Kasumi-1 (cell line): ENCODE measurements at places on chromosomes 3 and 15.

DNA sequence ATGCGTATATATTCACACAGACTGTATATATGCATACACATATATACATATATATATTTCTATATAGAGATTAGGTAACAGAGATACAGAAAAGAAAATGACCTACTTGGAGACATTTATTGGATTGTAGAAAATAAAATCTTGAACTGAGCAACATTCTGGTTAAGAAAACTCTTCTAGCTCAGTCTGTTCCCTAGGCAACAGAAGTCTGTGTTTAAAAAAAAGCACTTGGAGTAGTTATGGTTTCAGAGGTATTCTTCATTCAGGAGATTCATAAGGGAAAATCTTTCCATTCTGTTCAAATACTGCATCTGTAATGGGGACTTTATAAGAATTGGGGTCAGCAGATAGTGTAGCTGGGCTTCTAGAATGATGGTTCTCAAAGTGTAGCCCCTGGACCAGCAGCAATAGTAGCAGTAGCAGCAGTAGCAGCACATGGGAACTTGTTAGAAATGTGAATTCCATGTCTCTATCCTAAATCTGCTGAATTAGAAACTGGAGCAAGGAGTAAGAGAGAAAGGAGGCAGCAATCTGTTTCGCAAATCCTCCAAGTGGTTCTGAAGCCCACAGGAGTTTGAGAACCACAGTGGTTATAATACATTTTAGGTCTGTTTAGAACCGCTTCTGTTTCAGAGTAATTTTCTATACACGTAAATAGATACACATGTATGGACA, 112.8 kb upstream of the TMEM108 start:
- no peak for DNase-seq

GRCh38 chr15:34772312-34772711, 17.5 kb upstream of the GJD2 start:
- no peak for DNase-seq

GRCh38 chr3:34155666-34156065, 357.2 kb downstream of the PDCD6IP start:
- no peak for DNase-seq

DNA sequence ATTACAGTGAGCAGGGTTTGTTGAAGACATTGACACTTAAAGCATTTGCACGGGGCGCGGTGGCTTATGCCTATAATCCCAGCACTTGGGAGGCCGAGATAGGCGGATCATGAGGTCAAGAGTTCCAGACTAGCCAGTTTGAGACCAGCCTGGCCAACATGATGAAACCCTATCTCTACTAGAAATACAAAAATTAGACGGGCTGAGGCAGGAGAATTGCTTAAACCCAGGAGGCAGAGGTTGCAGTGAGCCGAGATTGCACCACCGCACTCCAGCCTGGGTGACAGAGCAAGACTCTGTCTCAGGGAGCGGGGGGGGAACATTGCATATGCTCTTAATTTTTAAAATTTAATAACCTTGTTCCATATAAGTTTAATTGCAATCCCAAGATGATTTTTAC, 11.9 kb downstream of the STT3B start:
- DNase-seq = no peak

- no peak for DNase-seq
Observed at GRCh38 chr3:185979721-185980121, 41.9 kb upstream of the TRA2B start.

DNA sequence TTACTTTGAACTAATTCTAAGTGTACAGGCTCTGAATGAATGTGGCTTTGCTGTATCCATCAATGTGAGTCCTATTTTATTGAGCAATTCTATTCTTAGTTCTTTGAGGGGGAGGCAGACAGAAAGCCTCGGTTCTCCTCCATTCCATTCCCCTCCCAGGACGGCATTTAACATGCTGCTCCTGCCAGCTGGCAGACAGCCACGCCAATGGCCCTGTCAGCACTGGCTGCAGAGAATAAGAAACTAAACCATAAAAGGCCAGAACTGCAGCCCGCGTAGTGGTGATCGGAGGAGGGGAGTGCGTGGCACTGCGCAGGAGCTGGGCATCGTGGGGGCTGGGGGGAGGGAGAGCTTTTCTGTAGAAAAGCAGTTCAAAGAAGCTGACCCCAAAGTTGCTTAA, 76.0 kb upstream of the HACD2 start:
- no peak for DNase-seq

DNA sequence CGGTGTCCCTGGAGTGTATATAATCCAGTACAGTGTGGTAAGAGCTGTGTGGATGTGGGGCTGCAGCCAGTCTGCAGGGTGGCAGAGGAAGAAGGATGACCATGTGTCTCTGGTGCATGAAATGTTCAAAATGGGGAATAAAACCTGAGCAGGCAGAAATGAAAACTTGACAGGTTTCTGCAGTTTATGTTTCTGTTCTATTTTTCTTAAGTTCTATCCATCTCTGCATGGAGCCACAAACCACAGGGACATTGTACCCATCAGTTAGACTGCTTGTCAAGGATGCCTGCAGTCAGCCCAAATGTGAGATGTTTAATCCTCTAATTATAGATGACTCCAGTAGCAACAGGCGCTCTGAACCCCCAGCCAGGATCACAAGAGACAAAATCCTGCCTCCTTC, 216.7 kb downstream of the IL20RB start:
- DNase-seq = no peak

DNA sequence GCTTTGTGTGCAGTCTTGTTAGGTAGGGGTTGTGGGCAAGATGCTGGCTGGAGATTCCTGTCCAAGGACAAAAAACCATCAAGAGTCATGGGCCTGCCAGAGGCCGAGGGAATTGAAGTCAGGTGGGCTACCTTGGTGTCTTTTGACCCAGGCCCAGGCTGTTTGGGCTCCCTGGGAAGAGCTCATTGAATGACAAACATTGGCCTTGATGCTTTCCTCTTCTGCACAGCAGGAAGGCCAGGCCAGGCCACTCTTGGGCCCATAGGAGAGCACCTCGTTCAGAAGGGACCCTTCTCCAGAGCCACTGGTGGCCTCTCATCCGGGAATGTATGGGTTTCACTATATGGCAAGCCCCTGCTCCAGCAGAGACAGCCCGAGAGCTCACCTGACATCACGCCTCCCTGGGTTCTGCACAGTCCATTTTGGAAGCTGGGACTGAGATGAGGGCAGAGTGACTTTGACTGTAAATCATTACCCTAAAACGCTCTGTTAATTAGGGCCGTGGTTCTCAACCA, 169.1 kb downstream of the NSMCE3 start:
- no peak for DNase-seq

- DNase-seq = no peak
Observed at GRCh38 chr3:64229903-64230302, 4.6 kb upstream of the PRICKLE2 start.

GRCh38 chr3:143201870-143202752, 82.5 kb downstream of the CHST2 start:
- DNase-seq = no peak

DNA sequence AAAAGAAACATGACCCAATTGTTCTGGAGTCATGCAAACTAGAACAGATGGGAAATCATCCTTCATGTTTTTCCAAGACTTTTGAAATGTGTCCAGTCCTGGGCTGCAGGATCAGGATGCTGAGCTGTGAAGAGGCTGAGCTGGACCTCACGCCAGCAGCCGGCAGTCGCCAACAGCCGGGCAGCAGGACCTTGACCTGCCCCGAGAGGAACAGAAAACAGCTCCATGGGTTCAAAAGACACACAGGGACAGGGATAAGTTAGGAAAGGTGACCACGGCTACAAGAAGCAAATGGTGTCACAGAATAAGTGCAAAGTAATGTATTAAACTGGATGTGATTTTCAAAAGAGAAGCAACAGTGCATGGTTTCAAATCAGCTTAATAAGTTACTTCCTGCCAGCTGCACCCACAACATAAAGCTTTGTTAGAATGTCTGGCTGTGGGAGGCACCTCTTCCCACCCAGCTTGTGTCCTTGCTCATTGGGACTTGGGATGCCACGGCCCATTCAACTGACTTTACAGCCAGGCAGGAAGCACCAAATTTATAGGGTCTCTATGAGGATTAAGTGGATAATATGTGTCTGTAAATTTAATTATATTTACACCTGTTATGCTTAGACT, 266.4 kb downstream of the GABRG3 start:
- DNase-seq = no peak

DNA sequence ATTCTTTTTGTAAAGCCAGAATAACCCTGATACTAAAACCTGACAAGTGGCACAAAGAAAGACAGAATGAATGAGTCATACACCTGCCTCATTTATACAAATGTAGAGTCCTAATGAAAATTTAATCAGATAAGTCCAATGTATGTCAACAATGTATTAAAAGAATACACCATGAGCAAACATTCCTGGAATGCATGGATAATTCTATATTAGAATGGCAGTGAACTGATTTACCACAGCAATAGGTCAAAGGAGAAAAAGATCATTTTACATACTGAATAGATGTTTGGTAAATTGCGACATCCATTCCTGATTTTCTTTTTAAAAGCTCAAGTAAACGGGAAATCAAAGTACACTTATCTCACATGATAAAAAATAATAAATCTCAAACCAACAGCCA, 11.2 kb upstream of the LOXL1 start:
- DNase-seq = no peak

DNA sequence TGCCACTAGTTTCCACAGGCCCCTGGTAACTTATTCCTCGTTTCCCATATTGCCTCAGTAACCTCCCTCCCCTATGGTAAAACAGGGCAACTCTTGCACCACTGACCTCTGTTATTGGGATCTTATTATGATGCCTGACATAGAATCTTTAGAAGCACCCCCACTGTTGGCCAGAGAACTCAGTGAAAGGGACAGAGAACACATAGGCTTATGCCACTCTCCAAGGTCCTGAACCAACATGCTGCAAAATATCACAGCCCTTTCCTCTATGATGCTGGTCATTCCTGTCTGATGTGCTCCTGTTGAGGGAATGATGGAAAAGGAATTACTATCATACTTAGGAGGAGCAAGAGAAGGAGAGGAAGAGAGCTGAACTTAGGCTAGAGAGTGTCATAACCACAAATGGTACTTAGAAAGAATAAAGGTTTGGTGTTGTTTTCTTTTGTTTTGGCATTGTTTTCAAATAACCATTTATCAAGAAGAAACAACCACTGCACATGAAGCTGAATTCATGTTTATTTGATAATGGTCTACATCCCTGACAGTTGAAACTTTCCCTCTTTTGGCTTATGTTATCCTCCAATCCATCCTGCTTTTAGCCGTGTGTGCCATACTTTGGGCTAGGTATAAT, 330.2 kb downstream of the EPHB1 start:
- DNase-seq = peak; percentile 44

DNA sequence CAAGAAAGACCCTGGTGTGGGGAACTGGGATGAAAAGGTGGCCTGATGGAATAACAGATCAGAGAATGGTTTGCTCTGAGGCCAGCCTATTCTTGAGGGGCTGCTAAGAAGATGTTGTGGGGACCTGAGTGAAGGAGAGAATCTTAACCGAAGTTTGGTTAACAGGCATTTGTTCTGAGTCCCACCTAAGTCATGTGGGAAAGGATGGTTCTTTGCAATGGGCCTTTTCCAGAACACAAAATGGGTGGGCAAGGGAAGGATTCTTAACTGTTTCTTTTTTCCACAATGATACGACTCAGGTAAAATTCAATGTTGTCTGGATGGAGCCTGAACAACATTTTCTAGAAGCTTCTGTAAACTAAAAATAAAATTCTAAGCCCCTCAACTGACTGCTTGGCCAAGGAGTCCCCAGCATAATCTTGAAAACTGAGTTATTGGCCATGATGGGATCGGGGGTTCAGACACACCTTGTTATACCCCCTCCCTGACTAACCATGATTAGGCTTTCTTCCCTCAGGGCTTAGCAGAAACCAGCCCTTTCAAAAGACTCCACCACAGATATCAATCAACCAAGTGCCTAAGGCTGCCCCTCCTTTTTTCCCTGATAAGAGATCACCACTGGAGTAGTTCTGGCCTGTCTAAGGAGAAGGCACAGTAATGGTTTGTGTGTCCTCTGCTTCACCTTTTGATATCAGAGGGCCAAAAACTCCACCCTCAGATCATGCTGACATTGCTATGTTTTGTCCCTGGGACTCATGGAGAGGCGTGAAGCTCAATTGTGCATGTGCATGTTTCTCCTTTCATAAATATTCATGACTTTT, 30.1 kb downstream of the SCN11A start:
- no peak for DNase-seq

- no peak for DNase-seq
Observed at GRCh38 chr3:71360764-71361163, 222.8 kb downstream of the FOXP1 start.

GRCh38 chr15:33894193-33894592, 74.1 kb upstream of the CHRM5 start:
- DNase-seq = no peak

DNA sequence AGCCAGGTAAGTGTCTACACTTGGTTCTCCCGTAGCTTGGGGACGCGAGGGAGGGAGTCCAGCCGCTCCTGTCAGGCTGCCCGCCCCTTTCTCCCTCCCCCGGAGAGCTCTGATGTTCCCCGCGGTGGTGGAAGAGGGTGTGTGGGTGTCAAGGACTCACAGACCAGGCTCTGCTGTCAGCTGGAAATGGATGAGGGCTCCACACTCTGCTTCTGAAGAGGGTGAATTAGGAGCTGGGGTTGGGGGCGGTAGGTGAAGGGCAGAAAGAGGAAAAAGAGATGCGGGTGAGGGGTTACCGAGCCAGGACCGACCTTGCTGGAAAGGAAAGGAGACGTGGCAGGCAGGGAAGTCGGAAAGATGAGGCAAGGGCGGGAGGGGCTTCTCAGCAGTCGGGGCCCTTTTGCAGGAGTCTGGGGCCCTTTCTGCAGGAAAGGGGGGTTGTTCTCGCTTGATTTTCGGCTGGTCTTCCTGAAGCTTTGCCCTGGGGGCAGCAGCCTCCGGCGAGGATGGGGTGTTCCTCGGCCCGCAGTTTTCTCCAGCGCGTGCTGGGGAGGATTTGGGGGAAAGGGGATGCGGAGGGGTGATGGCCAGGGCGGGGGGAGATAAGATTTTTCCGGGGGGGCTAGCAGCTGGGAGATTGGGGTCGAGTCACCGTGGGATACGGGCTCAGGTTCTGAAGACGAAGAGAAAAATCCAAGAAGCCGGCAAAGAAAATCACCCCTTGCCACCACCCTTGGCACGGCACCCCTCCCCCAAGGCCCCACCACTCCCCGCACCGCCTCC, 602 bp upstream of the BAHD1 start:
- DNase-seq = no peak

GRCh38 chr3:124260206-124260915, 268.4 kb upstream of the ROPN1 start:
- DNase-seq = peak; percentile 50

DNA sequence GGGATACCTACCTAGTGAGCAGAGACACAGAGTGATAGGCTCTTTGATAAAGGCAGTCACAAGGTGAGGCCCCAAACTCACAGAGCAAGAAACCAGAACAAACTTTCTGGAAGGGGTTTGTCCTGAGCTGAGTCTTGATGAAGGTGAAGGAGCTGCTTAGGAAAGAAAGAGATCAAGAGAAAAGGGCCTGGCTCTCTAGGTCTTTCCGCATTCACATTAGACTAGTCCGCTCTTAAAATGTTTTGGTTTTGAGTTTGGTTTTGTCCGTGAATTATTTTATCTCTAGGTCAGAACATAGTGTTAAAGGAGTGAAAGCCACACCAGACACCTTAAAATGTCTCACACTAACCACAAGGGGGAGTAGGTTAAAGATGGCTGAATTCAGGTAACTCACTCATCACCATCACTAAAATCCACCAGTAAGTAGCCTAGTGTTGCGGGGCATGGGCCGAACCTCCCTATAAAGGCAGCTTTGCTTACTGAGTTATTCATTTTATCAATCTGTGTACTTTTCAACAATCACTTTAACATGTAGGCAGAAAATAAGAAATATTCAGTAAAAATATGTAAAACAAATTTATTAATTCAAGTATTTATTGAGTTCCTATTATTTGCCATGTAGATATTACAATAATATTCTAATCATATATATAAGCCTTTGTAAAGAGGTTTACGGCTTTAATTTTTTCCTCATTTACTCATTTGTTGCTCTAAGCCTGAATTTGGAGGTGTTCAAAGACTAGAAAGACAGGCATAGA, 121.5 kb upstream of the TSC22D2 start:
- no peak for DNase-seq
